ENCODE measurements at places on chromosomes 4 and X. TPM values are rescaled to one million over a fixed set of nuclear protein-coding genes. Genes with fewer than 3 reads are reported as not detected.

GRCh38 chrX:151398346-151398745 lies 1.3 kb downstream of the VMA21 start:
- no peak for DNase-seq

- DNase-seq, result no peak
Observed at GRCh38 chr4:85701861-85702321, 226.9 kb downstream of the ARHGAP24 start.

- DNase-seq, result no peak
Observed at GRCh38 chrX:57596516-57596915, 4.7 kb downstream of the ZXDB start.

DNA sequence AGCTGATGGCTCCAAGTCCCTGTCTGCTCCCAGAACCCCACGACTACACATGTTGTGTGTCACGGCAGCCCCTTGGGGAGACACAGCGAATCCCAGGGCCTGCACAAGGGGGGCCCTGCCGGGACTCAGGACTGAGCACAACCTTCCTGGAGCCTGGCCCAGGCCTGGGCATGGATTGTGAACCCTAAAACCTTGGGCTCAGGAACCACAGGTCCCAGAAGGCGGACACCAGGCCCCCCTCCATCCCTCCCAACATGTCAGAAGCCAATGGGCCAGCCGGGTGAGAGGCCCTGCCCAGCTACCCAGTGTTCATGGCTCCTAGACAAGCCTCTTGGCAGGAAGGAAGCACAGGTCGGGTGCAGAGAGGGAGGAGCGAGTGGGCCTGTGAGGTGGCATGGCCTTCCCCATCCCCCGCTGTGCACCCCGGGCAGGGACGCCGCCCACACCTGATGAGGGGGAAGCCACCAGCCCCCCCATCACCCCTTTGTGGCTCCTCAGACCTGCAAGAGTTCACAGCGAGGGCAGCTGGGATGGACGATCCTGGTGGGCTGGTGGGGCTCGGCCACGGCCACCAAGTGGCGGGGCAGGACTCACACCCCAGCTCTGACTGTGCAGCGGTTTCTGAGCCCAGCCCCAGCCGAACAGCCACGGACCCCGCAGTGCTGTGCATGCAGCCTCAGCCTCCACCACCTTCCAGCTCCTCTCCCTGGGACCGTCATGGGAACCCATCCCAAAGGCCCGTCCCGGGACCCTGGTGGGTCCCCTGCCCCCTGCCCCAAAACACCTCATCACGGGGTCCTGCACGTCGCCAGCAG lies 3.7 kb downstream of the PDE6B start:
- DNase-seq, result no peak

- DNase-seq, result no peak
Observed at GRCh38 chrX:107014936-107015335, 14.9 kb upstream of the MORC4 start.

- no peak for DNase-seq
Observed at GRCh38 chr4:73816814-73817213, 19.7 kb upstream of the CXCL6 start.

DNA sequence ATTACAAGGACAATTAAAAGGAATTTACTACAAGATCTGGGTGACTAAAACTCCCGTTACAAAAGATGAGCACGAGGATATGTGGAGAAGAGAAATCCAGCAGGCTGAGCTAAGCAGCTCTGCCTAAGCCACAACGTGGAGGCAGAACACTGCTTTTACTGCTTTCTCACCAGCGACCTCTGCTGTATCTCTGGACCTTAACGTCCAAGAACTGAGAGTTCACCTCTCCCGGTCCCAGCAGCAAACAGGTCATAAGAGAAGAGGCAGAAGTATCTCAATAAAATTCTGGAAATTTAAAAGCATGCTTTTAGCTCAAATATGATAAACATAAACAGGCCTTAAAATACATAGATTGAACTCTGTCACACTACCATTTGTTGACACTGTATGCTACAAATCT lies 81.0 kb downstream of the ADGRA3 start:
- no peak for DNase-seq

DNA sequence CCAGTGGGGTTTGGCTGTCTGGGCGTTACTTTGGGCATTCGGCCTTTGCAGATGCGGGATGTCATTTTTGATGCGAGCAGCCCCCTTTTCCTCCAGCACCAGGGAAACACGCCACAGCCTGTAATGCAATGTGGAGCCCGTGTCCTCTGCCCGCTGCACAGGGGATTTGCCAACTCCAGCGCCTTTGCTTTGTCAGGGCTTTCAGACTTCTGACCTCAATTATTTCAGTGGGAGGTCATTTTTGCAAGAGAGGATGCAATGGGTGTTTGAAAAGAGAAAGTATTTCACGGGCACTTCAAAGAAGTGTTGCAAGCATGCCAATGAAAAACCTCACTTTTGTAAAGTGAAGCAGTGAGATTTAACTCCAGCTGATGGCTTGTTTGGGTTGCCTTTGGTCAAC lies 11.5 kb downstream of the CLCN4 start:
- DNase-seq, result no peak

Gene SLC38A5
- 14.8 TPM for total RNA-seq

- DNase-seq, result no peak
Observed at GRCh38 chr4:57865264-57865663, 755.1 kb upstream of the IGFBP7 start.

Gene NEIL3
- total RNA-seq, result 2.4 TPM
